ENCODE measurements at places on chromosomes 12 and 14.

GRCh38 chr12:67579662-67580003, 68.9 kb upstream of the DYRK2 start:
- no peak for DNase-seq

- no peak for DNase-seq
Measured at GRCh38 chr14:68854421-68854820, 61.6 kb upstream of the ZFP36L1 start.

GRCh38 chr12:62438098-62438692, 28.4 kb upstream of the MON2 start:
- no peak for DNase-seq

DNA sequence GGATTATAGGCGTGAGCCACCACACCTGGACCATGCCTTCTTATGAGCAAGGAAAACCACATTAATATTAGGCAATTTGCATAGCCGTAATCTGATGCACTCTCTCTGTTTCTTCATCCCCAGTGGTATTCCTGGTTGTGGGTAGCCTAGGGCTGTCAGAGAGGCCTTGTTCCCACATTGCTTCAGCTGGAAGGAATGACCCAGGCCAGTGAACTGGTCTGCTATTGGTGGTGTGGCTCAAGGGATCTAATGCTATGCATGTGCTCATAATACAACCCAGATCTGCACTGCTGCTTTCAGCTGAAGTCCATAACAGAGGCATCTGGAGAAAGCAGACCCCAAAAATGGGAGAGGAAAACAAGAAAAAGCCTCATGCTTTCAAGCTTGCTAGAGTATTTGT, 33.1 kb upstream of the G2E3 start:
- DNase-seq: no peak

- no peak for DNase-seq
Measured at GRCh38 chr12:17459214-17459613, 630.8 kb downstream of the RERGL start.

- no peak for DNase-seq
Measured at GRCh38 chr14:23056956-23057756, at the start of gene CDH24. TSS of gene CDH24 (minus strand) at chr14:23057520. CDS start at chr14:23055733, 1,787 bp downstream.

Measured in NCI-H187 treated with DMSO at 0.1 percent for 48 hours (cell line).